ENCODE measurements at places on chromosomes 4 and X. TPM values are rescaled to one million over a fixed set of nuclear protein-coding genes. Genes with fewer than 3 reads are reported as not detected.

- no peak for DNase-seq
Measured at GRCh38 chrX:6498324-6498723, 36.6 kb downstream of the VCX3A start.

DNA sequence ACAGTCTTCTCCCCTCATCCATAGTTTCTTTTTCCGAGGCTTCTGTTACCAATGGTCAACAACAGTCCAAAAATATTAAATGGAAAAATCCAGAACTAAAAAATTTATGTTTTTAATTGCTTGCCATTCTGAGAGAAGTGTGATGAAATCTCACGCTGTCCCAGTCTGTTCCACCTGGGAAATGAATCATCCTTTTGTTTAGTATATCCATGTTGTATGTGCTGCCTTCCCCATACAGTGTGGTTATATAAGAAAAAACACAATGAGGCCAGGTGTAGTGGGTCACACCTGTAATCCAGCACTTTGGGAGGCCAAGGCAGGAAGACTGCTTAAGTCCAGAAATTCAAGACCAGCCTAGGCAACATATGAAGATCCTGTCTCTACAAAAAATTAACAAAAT is 161.6 kb downstream of the CHIC2 start:
- DNase-seq, result no peak

DNA sequence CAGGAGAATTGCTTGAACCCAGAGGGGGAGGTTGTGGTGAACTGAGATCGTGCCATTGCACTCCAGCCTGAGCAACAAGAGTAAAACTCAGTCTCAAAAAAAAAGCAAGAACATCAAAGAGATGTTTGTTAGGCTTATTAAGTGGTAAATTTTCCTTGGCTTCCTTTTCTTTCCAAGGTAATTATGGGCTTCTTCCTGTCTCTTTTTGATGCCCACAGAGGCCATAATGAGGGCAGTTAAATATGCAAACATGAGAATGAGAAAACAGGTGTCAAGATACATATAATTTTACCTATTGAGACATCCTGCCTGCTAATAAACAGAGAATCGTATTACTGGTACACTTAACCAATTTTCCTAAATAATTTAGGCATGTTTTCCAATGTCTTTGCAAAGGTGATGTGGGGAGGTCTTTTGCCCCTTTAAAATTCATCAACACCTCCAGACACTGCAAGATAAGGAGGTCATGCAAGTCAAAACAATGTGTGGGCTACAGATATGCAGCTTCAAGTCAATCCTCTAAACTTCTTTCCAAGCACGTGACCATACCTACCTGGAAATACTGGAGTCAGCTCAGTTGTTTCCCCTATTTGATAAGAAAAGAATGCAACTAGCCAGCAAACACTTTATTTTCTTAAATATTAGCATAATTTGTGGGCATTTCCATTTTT is 2.7 kb downstream of the SLC39A8 start:
- DNase-seq, result no peak

DNA sequence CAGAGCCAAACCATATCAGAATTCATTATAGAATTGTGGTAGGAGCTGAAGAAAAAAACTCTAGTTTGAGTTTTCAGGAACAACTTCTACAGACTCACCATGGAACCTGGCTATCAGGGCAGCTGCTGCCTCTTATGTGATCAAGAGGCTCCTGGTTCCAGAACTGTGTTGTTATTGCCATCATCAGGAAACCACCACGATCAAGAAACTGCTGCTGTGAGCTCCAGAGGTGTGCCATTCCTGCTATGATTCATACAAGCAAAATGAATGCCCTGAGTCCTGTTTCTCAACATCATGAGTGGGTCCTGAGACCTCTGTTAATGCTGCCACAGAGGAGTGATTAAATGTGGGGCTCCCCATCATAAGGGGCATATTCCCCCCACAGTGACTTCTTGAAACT is 43.7 kb downstream of the TASL start:
- DNase-seq, result no peak

GRCh38 chrX:78997870-78998558 is 52.8 kb downstream of the P2RY10 start:
- no peak for DNase-seq

GRCh38 chrX:46588263-46588662 is 14.7 kb downstream of the CHST7 start:
- peak; percentile 33 for DNase-seq

- DNase-seq, result no peak
Measured at GRCh38 chrX:51496501-51497291, at the start of gene NUDT11. NUDT11 (minus strand) TSS chrX:51496592; CDS start chrX:51496444, 148 bp downstream.

GRCh38 chr4:35538807-35539206 is 705.5 kb downstream of the ARAP2 start:
- no peak for DNase-seq

GRCh38 chrX:67500617-67501016 is 43.2 kb upstream of the AR start:
- no peak for DNase-seq

GRCh38 chr4:170758988-170759387 is 669.2 kb upstream of the AADAT start:
- no peak for DNase-seq

DNA sequence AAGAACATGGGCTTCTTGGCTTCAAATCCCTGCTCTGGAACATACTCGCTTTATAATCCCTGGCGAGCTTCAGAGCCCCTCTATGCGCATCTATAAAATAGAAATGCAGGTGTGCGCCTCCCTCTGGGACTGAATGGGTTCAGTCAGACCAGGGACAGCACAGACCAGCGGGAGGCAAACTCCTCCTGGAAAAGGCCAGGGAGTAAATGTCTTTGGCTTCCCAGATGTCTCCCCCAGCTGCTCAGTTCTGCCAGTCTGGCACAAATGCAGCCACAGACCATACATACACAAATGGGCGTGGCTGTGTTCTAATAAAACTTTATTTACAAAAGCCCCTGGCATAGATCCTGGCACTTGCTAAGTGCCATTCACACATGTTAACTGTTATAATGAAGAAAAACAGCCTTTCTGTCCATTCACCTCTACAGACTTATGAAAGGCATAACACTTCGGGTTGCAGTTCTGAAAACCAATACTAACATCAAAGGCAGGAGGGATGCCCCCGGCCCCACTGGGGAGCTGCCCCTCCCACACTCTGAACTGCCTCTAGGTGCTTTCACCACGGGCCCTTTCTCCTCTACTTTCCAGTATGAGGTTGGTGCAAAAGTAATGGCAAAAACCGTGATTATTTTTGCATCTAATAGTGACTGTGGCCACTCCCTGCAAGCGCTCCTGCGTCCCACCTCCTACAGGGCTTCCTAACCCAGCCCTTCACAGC is 4.6 kb downstream of the JAKMIP1 start:
- no peak for DNase-seq

DNA sequence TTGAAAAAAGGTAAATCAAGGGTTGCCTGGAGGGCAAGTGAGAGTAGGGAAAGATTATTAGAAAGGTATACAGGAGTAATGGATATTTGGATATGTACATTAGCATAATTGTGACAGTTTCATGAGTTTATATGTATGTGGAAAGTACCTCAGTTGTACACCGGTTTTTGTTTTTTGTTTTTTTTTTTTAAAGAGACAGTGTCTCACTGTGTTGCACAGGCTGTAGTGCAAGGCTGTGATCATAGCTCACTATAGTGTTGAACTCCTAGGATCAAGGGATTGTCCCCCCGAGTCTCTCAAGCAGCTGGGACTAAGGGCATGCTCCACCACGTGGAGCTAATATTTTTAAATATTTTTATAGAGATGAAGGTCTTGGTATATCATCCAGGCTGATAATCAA is 15.3 kb upstream of the HPGD start:
- DNase-seq, result no peak

DNA sequence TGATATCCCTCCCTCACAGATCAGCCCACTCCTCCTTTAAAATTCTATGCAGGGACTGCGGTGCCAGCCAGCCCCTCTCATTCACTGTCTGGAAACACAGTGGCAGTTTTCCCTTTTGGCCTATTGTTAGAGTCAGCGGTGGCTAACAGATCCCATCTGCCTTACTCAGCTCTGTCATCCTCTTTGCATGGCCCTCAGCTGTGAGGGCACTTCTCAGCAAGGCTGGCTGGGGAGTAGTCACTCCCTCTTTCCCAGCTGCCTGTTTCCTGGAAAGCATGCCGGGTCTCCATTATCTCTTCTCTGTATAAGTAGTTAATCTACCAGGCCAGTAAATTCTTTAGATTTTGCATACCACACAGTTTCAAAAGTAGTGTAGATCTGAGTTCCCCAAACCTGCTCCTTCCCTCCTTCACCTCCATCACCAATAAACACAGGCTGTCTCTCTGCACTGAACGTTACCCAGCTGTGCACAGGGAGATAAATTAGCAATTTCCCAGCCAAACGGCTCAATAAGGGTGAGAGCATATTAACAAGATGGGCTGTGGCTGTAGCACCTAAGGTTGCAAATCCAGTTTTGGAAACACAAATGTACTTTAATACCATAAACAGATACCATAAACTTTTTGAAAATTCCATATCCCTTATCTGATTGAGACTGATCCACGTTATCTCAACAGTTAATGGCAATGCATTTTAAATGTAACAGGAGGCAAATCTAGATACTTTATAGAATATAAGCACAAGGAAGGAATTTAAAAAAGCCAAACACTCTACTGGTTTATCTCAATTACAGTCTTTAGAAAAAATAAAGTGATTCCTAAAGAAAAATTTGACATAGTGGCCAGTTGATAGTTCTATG is 229.3 kb downstream of the ANKRD50 start:
- no peak for DNase-seq

- DNase-seq, result no peak
Measured at GRCh38 chrX:13370713-13371112, 50.9 kb upstream of the ATXN3L start.

GRCh38 chr4:26139310-26139924 is 181.4 kb upstream of the RBPJ start:
- no peak for DNase-seq

GRCh38 chr4:121421594-121421993 is 40.8 kb upstream of the QRFPR start:
- DNase-seq, result no peak

DNA sequence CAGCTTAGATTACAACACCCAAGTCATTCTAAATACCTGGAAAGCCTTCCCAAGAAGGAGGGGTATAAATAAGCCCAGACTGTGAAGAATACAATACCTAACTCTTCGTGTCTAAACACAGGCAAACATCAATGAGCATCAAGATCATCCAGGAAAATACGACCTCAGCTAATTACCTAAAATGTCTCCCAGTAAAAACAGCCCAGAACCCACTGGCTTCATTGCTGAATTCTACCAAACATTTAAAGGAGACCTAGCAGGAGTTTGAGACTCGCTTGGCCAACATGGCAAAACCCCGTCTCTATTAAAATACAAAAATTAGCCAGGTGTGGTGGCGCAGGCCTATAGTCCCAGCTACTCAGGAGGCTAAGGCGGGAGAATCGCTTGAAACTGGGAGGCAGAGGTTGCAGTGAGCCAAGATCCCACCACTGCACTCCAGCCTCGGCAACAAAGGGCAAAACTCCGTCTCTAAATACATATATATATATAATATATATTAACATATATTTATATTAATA is 19.1 kb upstream of the HSFX4 start:
- DNase-seq, result peak; percentile 32

DNA sequence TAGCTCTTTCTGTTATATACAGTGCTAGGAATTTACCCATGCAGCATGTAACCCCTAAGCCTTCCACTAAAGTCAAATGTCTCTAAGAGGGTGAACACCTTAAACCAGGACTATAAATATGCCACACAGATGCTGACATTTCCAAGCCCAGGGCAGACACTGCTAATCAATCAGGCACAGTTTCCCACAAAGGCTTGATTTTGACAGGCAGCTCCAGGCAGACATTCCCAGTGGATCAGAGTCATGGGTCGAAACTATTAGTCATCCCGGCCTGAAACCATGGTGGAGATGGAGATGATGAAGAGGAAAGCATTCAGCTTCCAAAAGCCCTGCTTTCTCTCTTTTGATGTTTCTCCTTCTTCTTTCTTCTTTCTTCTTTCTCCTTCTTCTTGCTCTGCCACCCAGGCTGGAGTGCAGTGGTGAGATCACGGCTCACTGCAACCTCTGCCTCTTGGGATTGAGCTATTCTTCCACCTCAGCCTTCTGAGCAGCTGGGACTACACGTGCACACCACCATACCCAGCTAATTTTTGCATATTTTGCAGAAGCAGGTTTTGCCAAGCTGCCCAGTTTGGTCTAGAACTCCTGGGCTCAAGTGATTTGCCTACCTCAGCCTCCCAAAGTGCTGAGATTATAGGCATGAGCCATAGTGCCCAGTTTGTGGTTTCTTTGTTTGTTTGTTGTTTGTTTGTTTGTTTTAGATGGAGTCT is 21.0 kb upstream of the SORCS2 start:
- no peak for DNase-seq

The AP1S2 gene
- 75.8 TPM for total RNA-seq

The ACSL4 gene
- total RNA-seq, result 43.9 TPM

The TLR3 gene
- 1.2 TPM for total RNA-seq

The ATP6AP1 gene
- total RNA-seq, result 63.3 TPM

The VCX2 gene
- not detected for total RNA-seq

The KLHL5 gene
- 56.7 TPM for total RNA-seq

The MAGEA9B gene
- total RNA-seq, result not detected

The EFHC2 gene
- total RNA-seq, result 2.8 TPM

The CYBB gene
- total RNA-seq, result 21.9 TPM

The PNMA6A gene
- 0.68 TPM for total RNA-seq

The USP26 gene
- total RNA-seq, result not detected

The ARHGEF9 gene
- 39.0 TPM for total RNA-seq
